NCI-H2081 treated with DMSO at 0.1 percent for 48 hours (cell line): ENCODE measurements at places on chromosomes 11 and 22.

GRCh38 chr11:43579171-43579918, 101.2 kb upstream of the HSD17B12 start:
- DNase-seq, result no peak

DNA sequence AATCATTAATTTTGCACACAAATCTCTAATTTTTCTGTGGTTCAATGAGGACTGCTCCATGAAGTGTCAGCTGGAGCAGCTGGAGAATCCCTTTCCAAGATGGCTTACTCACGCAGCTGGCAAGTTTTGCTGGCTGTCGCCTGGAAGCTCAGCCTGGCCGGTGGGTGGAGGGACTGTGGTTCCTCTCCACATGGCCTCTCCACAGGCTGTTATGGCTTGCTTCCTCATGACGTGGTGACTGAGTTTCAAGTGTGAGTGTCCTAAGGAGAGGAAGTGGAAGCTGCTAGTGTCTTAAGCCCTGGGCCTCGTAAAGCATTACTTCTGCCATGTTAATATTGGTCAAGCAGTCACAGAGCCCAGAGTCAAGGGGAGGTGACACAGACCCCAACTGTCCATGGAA, 14.0 kb upstream of the NRIP3 start:
- DNase-seq, result no peak

DNA sequence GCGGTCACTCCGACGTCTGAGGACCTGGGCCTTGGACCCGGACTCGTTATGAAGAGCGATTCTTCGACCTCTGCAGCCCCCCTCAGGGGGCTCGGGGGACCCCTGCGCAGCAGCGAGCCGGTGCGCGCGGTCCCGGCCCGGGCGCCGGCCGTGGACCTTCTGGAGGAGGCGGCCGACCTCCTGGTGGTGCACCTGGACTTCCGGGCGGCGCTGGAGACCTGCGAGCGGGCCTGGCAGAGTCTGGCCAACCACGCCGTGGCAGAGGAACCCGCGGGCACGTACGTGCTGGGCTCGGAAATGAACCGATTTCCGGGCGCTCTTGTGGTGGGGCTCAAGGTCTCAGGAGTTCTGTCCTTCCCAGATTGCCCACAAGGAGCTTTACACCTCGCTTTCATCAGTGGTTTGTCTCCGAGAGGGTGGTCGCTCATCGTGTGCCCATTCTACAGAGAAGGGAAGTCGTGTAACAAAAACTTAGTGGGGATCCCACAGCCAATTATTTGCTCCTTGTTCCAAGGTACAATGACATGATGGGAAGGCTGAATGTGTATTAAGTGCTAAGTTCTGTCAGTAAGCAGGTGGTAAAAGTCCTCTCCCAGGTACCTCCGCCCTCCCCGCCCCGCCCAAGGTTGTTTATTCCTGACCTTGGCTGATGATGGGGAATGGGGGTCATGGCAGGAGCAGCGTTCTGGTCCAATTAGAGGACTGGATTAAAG, 695 bp downstream of the PEX26 start:
- no peak for DNase-seq

GRCh38 chr22:30606455-30607299, at the start of gene TCN2:
TSS of gene TCN2 (plus strand) at chr22:30607174. CDS start at chr22:30607332, 158 bp downstream.
- no peak for DNase-seq

DNA sequence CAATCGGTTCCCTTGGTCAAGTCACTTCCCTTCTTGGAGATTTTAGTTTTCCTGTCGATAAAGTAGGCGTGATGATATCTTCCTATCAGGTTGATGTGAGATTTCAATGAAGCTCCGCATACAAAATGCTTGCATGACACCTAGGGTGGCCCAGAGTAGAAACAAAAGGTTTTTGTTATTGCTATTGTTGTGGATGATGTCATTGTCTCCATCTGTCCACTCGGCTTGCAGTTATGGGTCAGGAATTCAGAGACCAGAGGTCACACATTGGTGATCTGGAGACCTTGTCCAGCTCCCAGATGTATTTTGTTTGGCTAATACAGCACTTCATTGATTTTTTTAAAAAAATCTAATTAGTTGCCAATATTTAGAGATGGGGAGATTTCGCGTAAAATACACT, 382.1 kb downstream of the MN1 start:
- DNase-seq, result no peak

- DNase-seq, result no peak
These were observed 55.1 kb upstream of the RCE1 start for GRCh38 chr11:66787934-66788758.

DNA sequence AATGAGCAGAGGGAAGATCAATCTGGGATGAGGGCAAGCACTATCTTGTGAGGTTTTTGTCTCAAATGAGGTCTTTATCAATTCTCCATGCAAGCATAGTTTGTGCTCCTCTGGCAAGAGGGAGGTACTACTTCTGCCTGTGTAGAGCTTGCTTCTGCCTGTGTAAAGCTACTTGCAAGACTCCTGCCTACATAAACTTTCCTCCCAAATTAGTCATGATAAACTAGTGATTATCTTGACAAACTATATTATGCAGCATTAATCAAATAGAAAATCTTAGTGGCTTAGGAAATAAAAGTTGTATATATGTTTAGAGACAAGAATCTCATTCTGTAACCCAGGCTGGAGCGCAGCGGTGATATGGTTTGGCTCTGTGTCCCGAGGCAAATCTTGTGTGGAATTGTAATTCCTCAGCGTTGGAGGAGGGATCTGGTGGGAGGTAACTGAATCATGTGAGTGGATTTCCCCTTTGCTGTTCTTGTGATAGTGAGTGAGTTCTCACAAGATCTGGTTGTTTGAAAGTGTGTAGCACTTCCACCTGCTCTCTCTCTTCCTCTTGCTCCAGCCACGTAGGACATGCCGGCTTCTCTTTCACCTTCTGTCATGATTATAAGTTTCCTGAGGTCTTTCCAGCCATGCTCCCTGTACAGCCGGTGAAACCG, 8.0 kb upstream of the MMP10 start:
- no peak for DNase-seq

- no peak for DNase-seq
These were observed 476 bp upstream of the BARX2 start for GRCh38 chr11:129374993-129375750.

DNA sequence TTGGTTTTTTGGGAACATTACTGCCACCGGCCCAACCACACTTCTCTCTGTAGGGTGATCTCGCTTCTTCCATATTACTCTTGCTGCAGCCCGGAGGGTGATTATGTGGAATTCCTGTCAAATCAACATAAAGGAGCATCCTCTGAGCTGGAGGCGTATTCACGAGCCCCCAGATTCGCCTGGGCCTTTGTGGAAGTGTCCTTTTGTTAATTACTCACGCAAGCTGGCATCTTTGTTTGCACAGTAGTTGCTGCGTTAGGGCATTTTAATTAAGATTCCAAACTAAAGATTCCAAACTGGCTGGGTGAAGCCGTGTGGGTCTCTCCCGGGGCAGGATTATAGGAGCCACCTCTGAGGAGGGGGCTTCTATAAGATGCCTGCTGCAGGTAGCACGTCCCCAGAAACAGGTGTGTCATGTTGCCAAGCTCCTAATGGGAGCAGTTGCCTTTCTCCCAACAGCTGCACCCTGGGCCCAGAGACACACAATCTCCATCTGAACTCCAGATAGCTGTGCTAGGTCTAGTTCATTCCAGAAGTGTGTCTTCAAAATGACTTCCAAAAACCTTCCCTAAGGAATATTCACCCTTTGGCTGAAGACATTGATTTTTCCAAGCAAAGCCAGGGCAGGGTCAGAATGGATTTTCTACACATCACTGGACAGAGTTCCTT, 40.9 kb downstream of the SHISAL1 start:
- DNase-seq, result no peak

DNA sequence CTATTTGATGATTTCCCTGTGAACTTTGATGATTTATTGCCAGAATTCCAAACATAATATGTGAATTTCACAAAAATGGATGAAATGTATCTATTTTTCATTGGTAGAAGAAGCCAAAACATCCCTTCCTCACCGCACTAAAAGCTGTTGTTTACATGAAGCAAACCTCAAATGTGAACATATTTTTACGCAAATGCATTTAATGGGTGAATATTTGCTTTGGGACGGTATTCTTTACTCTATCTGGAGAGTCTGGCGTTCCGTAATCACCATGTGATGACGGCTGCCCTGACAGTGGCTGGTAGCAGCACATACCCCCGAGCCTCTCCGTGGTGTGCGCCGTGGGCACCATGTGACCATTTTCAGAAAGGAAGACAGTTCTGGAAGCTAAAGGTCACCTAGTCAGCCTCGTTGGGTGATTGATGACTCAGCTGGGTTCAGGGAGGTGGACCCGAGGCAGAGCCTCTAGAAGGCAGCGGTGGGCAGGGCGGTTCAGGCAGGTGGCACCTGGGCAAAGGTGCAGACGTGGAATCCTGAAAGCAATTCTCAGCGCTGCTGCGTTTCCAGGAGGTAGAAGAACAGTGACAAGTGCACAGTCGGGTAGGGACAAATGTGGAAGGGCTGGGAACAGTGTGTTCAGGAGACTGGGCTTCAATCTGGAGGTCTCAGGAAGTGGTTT, 45.3 kb downstream of the PPARA start:
- DNase-seq, result no peak

GRCh38 chr22:44491269-44492035, 6.6 kb downstream of the RTL6 start:
- no peak for DNase-seq

- DNase-seq, result peak; percentile 30
These were observed 64.7 kb upstream of the ASPHD2 start for GRCh38 chr22:26364066-26365015.

- DNase-seq, result no peak
These were observed 38.0 kb downstream of the CDKN1C start for GRCh38 chr11:2847561-2847960.
